Heart right ventricle (tissue), 16 donors: ENCODE measurements at places on chromosomes 6 and 20. TPM values are rescaled to one million over a fixed set of nuclear protein-coding genes. Genes with fewer than 3 reads are reported as not detected.

- peak overlapping the region; percentile 91 for H3K4me3 ChIP-seq
- peaks cover 22% of the 10 kb centered on the region for H3K4me1 ChIP-seq
- H3K27me3 ChIP-seq = no peaks in the 10 kb centered on the region
- no peaks in the 10 kb centered on the region for H3K36me3 ChIP-seq
Measured at GRCh38 chr6:11536795-11537194, 754 bp upstream of the TMEM170B start.

Gene SLC17A2
- not detected for total RNA-seq

Gene RAET1L
- total RNA-seq = not detected

DNA sequence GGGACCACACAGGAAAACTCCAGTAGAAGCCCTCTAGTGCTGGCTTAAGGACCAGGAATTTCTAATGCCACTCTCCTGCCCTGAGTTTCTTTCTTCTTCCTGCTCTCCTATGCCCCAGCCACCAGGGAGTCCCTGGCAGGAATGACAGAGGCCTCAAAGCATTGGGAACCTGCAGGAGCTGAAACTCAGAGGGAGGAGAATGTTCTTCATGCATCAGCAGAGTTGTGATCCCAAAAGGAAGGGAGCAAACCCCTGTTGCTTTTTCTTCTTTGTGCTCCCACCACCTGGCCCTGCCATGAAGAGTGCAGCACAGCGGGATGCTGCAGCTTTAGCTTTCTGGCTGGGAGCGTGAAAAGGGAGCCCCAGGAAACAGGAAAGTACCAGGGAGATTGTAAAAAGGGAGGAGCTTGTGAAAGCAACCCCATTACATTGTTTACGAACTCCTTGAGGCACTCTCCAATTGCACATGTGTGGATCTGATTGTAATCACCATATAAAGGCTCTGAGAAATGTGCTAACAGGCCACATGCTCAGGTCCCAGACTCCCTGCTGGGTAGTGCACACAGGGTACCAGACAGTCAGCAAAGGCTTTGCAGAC is 34.7 kb upstream of the FKBP1A start:
- H3K4me1 ChIP-seq = no peaks in the 10 kb centered on the region
- H3K27ac ChIP-seq = no peak overlapping the region
- H3K4me3 ChIP-seq = no peak overlapping the region
- H3K27me3 ChIP-seq = peaks cover 6% of the 10 kb centered on the region

- no peak overlapping the region for H3K4me3 ChIP-seq
- H3K27ac ChIP-seq = no peak overlapping the region
- no peak for DNase-seq
- no peaks in the 10 kb centered on the region for H3K4me1 ChIP-seq
- no peaks in the 10 kb centered on the region for H3K27me3 ChIP-seq
Measured at GRCh38 chr6:72972579-72972978, 252.7 kb downstream of the KHDC1L start.

GRCh38 chr6:141439513-141439912 is 693.2 kb upstream of the GJE1 start:
- no peak for DNase-seq
- no peaks in the 10 kb centered on the region for H3K4me1 ChIP-seq
- H3K27ac ChIP-seq = no peak overlapping the region
- no peaks in the 10 kb centered on the region for H3K36me3 ChIP-seq
- H3K4me3 ChIP-seq = no peak overlapping the region
- H3K27me3 ChIP-seq = no peaks in the 10 kb centered on the region

Gene PPP1R10
- total RNA-seq = 24.9 TPM

- peak; percentile 18 for DNase-seq
- H3K36me3 ChIP-seq = no peaks in the 10 kb centered on the region
- no peak overlapping the region for H3K4me3 ChIP-seq
- H3K27me3 ChIP-seq = no peaks in the 10 kb centered on the region
- H3K27ac ChIP-seq = no peak overlapping the region
- H3K4me1 ChIP-seq = peaks cover 4% of the 10 kb centered on the region
Measured at GRCh38 chr6:21348504-21349195, 244.9 kb upstream of the SOX4 start.

Gene DAAM2
- 11.3 TPM for total RNA-seq

- H3K4me3 ChIP-seq = no peak overlapping the region
- DNase-seq = no peak
- H3K36me3 ChIP-seq = no peaks in the 10 kb centered on the region
- no peaks in the 10 kb centered on the region for H3K27me3 ChIP-seq
Measured at GRCh38 chr6:117494283-117494682, 11.8 kb downstream of the DCBLD1 start.

DNA sequence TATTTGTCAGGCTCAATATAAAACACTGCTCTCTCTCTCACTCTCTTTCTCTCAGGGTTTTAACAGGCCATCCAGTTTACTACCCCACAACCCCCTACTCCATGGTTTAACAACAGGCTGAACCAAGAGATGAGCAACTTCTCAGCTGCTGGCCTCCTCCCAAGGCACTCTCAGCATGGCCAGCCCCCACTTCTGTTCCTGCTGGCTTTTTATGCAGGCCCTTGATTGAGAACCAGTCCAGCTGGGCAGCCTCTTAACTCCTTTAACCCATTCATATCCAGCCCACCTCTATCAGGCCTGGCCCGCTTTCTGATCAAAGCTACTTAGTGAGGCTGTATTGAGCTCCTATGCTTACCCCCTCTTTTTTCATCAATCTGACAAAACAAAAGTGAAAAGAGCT is 346.8 kb upstream of the POU3F2 start:
- DNase-seq = no peak
- H3K4me1 ChIP-seq = no peaks in the 10 kb centered on the region
- H3K36me3 ChIP-seq = no peaks in the 10 kb centered on the region
- H3K27me3 ChIP-seq = no peaks in the 10 kb centered on the region
- H3K4me3 ChIP-seq = no peak overlapping the region
- H3K27ac ChIP-seq = no peak overlapping the region

Gene KIAA1755
- total RNA-seq = 2.7 TPM

GRCh38 chr6:7910654-7911344 is at the start of gene TXNDC5:
TSS of gene TXNDC5 (minus strand) at chr6:7910788. CDS start at chr6:7910776, 12 bp downstream.
- H3K27ac ChIP-seq = peak within 1 kb of the TSS; percentile 56
- peak within 1 kb of the TSS; percentile 72 for H3K4me3 ChIP-seq
- DNase-seq = peak; percentile 87
- H3K27me3 ChIP-seq = no peaks in the 10 kb centered on the region

- H3K4me1 ChIP-seq = no peaks in the 10 kb centered on the region
- H3K27ac ChIP-seq = no peak overlapping the region
- H3K36me3 ChIP-seq = no peaks in the 10 kb centered on the region
- H3K27me3 ChIP-seq = no peaks in the 10 kb centered on the region
Measured at GRCh38 chr6:109204511-109204910, 109.2 kb downstream of the CEP57L1 start.

- no peak overlapping the region for H3K27ac ChIP-seq
- H3K4me3 ChIP-seq = no peak overlapping the region
- no peaks in the 10 kb centered on the region for H3K27me3 ChIP-seq
- DNase-seq = no peak
- H3K36me3 ChIP-seq = no peaks in the 10 kb centered on the region
Measured at GRCh38 chr6:155967322-155967721, 511.7 kb upstream of the NOX3 start.

- DNase-seq = no peak
- no peaks in the 10 kb centered on the region for H3K27me3 ChIP-seq
- no peak overlapping the region for H3K27ac ChIP-seq
- no peak overlapping the region for H3K4me3 ChIP-seq
- H3K4me1 ChIP-seq = peaks cover 5% of the 10 kb centered on the region
Measured at GRCh38 chr6:134287859-134288537, 29.9 kb downstream of the SGK1 start.

DNA sequence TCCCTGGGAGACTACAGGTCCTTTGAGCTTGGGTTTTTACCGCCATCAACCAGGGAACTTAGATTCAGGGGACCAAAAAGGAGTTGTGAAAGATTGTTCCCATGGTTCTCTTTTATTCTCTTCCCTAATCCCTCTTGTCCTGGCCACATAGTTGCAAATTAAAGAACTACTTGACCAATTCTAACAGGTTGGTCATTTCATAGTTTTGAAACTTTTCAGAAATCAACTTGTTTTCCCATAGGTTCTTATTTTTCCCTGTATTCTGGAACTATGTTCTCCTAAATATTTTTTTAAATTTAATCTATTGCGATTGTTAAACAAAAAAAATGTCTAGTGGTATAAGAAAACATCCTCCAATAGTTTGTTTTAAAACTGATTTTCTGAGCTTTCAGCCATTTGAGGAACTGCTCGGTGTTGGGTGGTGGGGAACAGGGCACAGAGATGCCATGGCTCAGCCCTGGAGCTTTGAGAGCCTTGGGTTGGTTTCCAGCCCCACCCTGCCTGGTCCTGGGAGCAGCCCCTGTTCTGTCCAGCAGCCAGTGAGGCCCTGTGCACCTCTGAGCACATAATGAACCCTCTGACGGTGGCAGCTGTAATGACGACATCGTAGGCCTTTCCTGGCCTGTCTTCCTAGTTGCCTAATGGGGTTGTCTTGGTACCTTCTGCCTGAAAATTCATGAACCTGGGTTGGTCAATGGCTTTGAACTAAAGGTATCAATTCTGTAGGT is 53.5 kb downstream of the TBC1D7 start:
- peaks cover 31% of the 10 kb centered on the region for H3K36me3 ChIP-seq
- H3K4me1 ChIP-seq = no peaks in the 10 kb centered on the region
- H3K4me3 ChIP-seq = no peak overlapping the region
- H3K27ac ChIP-seq = peak overlapping the region; percentile 62

DNA sequence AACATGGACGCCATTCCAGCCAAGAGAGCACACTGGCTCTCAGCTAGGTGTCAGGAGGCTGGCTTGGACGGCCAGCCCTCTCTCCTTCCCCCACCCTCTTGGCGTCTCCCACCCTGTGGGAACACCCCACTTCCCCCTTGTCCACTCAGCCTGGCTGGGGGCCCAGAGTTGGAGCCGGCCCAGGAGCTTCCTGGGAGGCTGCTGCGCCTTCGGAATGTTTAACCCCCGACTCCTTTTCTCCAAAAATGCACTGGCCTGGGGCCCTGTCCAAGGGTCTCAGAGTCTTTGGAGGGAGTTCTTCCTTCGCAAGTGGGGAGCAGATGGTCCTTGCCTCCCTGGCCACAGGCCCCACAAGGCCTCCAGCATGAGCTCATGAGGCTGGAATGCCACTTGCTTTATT is 4.1 kb downstream of the ADAM33 start:
- peaks cover 56% of the 10 kb centered on the region for H3K27me3 ChIP-seq
- peaks cover 12% of the 10 kb centered on the region for H3K4me1 ChIP-seq
- peaks cover 8% of the 10 kb centered on the region for H3K36me3 ChIP-seq
- H3K27ac ChIP-seq = peak overlapping the region; percentile 6
- DNase-seq = peak; percentile 26

- peaks cover 3% of the 10 kb centered on the region for H3K4me1 ChIP-seq
- H3K27ac ChIP-seq = no peak overlapping the region
- H3K27me3 ChIP-seq = no peaks in the 10 kb centered on the region
- no peak for DNase-seq
- no peaks in the 10 kb centered on the region for H3K36me3 ChIP-seq
Measured at GRCh38 chr20:54067606-54068174, 2.7 kb downstream of the BCAS1 start.

DNA sequence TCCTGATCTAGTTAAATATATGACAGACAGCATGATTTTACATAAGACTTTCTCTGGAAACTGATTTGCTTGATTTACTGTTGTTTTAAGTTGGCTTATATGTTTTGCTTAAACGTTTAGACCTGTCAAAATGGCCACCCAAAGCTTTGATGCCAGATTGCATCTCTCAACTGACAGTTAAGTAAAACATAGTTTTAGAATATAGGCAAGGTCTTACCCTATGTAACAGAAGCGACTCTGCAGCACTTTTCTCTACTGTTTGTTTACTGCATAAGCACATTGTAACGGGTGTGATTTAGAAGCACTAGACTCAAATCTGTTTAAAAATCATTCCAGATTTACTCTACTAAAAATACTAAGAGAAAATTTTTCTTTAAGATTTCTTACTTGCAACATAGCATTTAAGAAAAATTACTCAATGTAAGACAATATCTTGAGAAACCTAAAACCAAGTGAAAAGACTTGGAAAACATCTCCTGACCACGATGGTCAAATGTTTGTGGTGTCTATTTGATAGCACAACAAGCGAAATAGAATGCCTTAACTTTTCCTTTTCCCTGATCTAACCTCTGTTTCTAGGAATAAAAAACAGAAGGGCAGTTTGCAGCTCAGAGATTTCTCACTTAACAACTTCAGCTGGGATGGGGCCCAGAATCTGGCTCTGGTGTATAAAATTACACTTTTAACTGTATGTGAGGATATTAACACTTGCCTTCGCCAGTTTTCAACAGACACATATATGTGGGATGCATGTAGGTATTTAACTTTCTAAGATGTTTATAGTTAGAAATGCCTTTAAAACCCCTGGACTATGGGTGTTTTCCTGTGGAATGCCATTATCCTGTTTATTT is 47.4 kb downstream of the AIG1 start:
- no peak overlapping the region for H3K27ac ChIP-seq
- no peaks in the 10 kb centered on the region for H3K27me3 ChIP-seq
- no peak for DNase-seq
- no peak overlapping the region for H3K4me3 ChIP-seq
- no peaks in the 10 kb centered on the region for H3K4me1 ChIP-seq

Gene ARFGEF3
- 1.1 TPM for total RNA-seq

Gene EIF6
- 57.5 TPM for total RNA-seq

GRCh38 chr6:22442826-22443225 is 126.5 kb upstream of the HDGFL1 start:
- H3K27ac ChIP-seq = no peak overlapping the region
- H3K36me3 ChIP-seq = no peaks in the 10 kb centered on the region
- no peaks in the 10 kb centered on the region for H3K27me3 ChIP-seq

Gene WFDC2
- not detected for total RNA-seq

Gene PHACTR3
- total RNA-seq = 3.0 TPM

DNA sequence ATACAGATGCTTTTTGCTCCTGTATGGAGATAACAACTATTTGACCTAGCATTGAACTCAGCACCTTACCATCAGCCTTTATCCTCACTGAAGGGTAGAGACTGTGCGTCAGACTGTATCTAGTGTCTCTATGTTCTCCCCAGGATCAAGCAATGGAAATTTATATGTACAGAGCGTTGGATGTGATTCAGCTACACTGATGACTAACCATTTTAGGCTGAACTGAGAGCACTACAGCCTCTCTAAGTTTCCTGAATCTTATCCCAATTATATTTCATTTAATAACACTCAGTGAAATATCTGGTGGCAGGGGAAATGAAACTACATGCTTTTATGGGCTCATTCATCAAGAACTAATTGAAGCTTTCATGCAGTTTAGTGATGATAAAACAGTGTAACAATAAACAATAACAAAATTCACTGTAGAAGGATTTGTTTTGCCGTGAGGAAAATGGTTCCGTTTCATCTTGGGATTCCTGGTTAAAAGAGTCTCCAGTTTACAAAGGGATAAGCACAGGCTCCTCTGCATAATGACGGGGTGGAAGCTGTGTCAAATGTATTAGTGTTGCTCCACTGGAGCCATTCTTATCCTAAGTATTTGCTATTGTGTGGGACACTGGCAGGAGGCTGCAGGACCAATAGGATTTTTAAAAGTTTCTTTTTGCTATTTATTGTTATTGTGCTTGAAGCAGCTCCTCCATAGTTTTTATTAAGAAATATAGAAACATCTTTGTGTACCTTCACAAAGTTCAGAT is 567.6 kb upstream of the MMS22L start:
- no peak for DNase-seq
- no peaks in the 10 kb centered on the region for H3K27me3 ChIP-seq
- H3K4me1 ChIP-seq = no peaks in the 10 kb centered on the region

Gene FNDC11
- not detected for total RNA-seq

Gene KCNK16
- total RNA-seq = not detected

Gene LHFPL5
- not detected for total RNA-seq

GRCh38 chr6:41358503-41358902 is 23.1 kb downstream of the NCR2 start:
- no peak overlapping the region for H3K27ac ChIP-seq
- DNase-seq = no peak
- H3K4me3 ChIP-seq = no peak overlapping the region
- H3K4me1 ChIP-seq = no peaks in the 10 kb centered on the region
